HepG2 (cell line): ENCODE measurements at places on chromosomes 12 and 14. TPM values are rescaled to one million over a fixed set of nuclear protein-coding genes. Genes with fewer than 3 reads are reported as not detected.

Gene C12orf50
- 0.13 TPM in 1 of 2 replicates, not detected in the other for polyA plus RNA-seq

DNA sequence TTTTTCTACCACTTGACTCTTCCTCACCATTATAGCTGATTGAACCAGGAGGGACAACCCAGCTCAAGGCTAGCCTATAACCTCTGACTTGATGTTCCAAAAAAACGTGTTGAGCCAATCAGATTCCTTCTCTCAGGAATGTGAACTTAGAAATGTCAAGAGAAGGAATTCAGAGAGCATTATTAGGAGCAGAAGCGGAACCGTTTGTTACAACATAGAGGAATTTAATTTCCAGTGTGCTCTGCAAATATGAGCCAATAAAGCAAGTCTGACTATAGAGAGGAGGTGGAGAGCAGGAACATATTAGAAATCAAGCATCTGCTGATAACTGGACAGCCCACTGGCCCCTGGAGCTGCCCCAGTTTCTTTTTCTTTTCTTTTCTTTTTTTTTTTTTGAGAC is 15.3 kb upstream of the PELI2 start:
- DNase-seq, result no peak
- H3K4me3 ChIP-seq, result no peak overlapping the region
- H3K4me1 ChIP-seq, result no peaks in the 10 kb centered on the region
- no peak overlapping the region for H3K27ac ChIP-seq
- peaks cover 2% of the 10 kb centered on the region; the same call in 1 of the 3 replicates for H3K27me3 ChIP-seq
- no peaks in the 10 kb centered on the region for H3K36me3 ChIP-seq

Gene OAS3
- 4.8 and 6.7 TPM in 2 replicates for polyA plus RNA-seq

Gene PZP
- polyA plus RNA-seq, result 0.07 and 0.50 TPM in 2 replicates

DNA sequence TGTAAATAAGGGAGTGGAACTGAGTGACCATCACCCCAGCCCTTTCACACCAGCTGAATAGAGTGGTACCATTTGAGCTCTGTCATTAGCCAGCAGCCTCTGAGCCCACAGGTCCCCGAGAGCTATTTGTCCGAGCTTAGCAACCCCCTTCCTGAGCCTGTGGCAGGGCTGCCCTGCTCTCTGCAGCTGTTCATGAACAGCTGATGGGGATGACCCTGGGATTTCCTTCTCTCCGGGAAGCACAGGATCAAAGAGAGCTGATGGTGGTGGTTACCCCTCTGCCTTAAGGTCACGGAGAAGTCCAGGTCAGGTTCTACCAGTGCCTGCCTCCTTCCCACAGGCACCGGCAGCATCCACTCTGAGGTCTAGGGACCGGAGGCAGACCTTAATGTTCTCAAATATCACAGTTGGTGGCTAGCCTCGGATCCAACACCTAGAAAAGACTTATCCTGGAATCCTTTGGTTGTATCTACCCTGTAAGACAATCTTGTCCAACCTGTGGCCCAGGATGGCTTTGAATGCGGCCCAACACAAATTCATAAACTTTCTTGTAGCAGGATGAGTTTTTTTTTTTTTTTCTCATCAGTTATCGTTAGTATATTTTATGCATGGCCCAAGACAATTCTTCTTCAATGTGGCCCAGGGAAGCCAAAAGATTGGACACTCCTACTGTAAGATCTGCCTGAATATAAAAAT is 81.1 kb downstream of the ESRRB start:
- H3K36me3 ChIP-seq, result no peaks in the 10 kb centered on the region
- no peak overlapping the region for H3K4me3 ChIP-seq
- no peaks in the 10 kb centered on the region for H3K4me1 ChIP-seq
- no peak overlapping the region for H3K27ac ChIP-seq
- no peaks in the 10 kb centered on the region for H3K27me3 ChIP-seq
- DNase-seq, result no peak

Gene NOVA1
- polyA plus RNA-seq, result 0.07 and 0.13 TPM in 2 replicates

- no peaks in the 10 kb centered on the region for H3K36me3 ChIP-seq
- no peak for DNase-seq
- H3K27me3 ChIP-seq, result no peaks in the 10 kb centered on the region; the same call in 1 of the 2 replicates
- H3K4me1 ChIP-seq, result no peaks in the 10 kb centered on the region
- no peak overlapping the region for H3K4me3 ChIP-seq
- H3K27ac ChIP-seq, result no peak overlapping the region
Observed at GRCh38 chr12:47551426-47551851, 154.4 kb downstream of the RPAP3 start.

Gene KRT7
- 0.83 TPM in 1 of 2 replicates, not detected in the other for polyA plus RNA-seq

Gene CPNE6
- 0.03 TPM in 1 of 2 replicates, not detected in the other for polyA plus RNA-seq

DNA sequence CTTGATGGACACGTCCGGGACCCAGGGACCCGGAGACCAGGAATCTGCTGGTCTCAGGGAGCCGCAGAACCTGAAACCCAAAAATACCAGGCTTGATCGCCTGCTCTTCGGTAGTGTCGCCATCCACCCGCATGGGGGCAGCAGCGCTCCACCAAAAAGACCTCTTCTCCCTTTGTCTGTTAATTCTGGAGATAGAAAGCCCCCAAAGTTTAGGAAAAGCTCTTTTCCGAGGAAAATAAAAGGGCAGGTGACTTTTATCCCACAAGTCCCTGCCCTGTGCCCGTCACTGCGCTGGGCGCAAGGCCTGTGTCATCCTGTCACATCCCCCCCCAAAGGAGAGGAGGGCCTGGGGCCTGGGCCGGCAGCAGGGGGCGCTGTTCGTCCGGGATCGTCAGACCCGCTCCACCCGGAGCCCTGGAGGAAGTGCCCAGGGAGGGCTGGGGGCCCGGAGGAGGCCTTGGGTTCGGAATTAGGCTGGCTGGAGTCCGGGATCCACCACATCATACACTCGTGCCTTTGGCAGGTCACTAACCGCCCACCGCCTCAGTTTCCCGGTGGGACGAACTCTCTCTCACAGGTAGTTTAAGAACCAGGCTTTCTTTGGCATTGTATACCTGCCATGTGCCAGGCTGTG is 31.9 kb downstream of the DAD1 start:
- H3K27ac ChIP-seq, result no peak overlapping the region
- H3K27me3 ChIP-seq, result peaks cover 42% of the 10 kb centered on the region
- H3K4me3 ChIP-seq, result peak overlapping the region; percentile 28; the same call in 1 of the 2 replicates
- no peaks in the 10 kb centered on the region for H3K36me3 ChIP-seq
- peaks cover 63% of the 10 kb centered on the region for H3K4me1 ChIP-seq
